ENCODE measurements at places on chromosomes 12 and 14.

GRCh38 chr12:15808652-15809051 lies 19.5 kb upstream of the EPS8 start:
- DNase-seq, result no peak

DNA sequence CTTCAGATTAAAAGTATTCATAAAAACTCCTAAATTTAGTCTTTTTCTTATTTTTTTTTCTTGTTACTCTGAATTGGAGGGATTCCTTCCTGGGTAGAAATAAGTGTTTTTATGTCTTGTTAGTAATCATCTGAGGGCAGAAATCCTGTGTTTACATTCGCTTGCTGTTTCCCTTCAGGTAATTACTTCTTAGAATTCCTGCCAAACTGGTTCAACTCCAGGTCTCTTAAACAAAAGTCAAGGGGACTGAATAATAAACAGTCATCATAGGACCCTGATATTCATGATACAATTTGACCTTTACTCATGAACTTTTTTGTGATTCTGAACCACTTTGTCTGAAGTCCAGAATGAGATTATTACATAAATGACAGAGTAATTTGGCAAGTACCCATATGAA lies 843.9 kb downstream of the FLRT2 start:
- no peak for DNase-seq

DNA sequence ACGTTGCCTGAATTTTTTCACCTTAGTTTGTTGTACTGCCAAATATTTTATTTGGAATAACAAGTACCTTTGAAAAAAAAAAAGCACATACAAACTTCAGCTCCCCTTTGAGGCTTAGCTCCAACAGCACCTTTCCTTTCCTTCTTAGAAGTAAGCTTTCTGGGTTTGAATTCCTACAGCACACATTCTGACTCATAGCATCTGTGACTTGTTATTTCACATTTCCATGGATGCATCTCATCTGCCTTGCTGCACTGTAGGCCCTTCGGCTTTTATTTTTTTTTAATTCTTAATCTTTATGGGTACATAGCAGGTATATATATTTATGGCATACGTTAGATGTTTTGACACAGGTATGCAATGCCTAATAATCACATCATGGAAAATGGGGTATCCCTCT lies 7.2 kb downstream of the LGALS3 start:
- no peak for DNase-seq

GRCh38 chr14:78182722-78183121 lies 12.5 kb downstream of the NRXN3 start:
- no peak for DNase-seq

GRCh38 chr14:82362452-82362851 lies 828.8 kb upstream of the SEL1L start:
- no peak for DNase-seq

- DNase-seq, result no peak
These were observed 4.7 kb upstream of the TMEM229B start for GRCh38 chr14:67493092-67493717.

GRCh38 chr12:11823043-11823442 lies 173.6 kb downstream of the ETV6 start:
- no peak for DNase-seq

GRCh38 chr12:104219361-104219892 lies 3.8 kb downstream of the TXNRD1 start:
- DNase-seq, result no peak

- no peak for DNase-seq
These were observed 319.8 kb downstream of the CEP128 start for GRCh38 chr14:80621701-80622100.

DNA sequence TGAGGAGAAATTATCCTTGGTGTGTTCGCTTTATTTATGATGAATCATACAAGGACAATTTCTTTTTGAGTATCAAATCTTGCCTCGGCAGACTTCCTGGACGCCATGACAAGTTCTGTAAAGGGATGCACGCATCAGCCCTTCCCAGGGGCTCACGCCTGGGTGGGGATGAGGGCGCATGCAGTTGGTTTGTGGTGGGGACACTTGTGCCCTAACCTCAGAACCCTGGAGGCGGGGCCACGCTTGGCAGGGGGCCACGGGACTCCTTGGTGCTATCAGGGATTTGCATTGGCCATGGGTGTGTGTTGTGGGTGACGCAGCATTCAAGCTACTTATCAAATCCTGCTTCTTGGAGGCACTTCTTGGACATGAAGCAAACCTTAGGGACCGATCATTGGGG lies 143.8 kb upstream of the RTL1 start:
- DNase-seq, result no peak

DNA sequence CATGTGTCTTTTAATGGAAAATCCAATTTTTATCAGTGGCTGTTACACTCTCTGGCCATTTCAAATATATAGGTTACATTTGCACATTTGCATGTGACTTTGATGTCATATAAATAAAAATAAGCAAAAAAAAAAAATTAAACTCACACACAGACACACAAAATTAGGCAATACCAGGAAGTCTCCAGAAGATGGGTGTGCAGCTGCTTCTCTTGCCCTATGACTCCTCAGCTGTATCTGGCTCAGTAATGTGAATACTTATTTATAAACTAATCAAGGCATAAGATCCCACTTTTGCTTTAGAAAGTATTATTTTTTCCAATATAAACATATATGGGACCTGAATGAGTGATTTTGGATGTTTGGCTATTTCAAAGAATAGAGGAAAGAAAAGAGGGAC lies 461.1 kb downstream of the LRIG3 start:
- DNase-seq, result no peak

DNA sequence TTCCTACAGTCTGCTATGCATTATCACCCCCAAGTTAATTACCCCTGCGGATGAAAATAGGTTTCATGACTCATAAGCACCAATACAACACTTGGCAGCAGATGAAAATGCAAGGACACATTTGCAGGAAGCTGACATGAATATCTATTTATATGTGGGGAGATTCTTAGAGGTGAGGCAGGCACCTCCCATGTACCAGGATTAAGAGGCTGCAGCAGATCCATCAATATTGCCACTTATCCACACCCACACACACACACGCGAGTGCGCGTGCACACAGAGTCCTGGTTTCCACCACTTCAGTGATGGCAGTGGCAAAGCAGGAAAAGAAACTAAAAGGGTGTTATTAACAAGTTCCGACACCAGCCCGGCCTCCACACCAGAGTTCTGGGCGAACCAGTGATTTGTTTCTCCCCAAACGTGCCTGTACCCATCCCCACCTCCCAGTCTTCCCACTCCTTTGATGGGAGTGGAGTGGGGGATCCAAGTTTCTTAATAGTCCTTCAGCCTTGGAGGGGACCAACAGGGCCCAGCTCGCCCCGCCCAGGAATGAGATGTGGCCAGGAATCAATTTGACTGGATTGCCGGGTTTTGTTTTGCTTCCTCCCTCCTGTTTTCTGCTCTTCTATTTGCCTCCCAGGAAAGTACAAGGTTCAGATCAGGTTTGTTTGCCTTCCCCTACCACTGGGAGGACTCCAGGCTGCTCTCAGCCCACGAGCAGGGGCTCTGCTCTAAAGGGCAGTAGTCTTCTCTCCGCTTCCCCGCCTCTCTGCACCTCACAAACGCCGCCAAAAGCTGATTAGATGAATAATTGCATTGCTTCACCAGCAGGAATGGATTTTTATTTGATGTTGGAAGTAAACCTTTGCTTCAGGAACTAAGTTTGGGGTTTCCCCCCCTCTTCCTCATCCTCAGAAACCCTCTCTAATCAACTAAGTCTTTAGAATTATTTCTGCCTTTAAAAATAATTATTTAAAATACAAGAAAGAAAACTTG lies 5.2 kb downstream of the IRF2BPL start:
- peak; percentile 51 for DNase-seq

GRCh38 chr12:90074086-90074485 lies 365.4 kb upstream of the ATP2B1 start:
- no peak for DNase-seq

- DNase-seq, result no peak
These were observed 133.5 kb upstream of the HIF1A start for GRCh38 chr14:61561657-61562276.

DNA sequence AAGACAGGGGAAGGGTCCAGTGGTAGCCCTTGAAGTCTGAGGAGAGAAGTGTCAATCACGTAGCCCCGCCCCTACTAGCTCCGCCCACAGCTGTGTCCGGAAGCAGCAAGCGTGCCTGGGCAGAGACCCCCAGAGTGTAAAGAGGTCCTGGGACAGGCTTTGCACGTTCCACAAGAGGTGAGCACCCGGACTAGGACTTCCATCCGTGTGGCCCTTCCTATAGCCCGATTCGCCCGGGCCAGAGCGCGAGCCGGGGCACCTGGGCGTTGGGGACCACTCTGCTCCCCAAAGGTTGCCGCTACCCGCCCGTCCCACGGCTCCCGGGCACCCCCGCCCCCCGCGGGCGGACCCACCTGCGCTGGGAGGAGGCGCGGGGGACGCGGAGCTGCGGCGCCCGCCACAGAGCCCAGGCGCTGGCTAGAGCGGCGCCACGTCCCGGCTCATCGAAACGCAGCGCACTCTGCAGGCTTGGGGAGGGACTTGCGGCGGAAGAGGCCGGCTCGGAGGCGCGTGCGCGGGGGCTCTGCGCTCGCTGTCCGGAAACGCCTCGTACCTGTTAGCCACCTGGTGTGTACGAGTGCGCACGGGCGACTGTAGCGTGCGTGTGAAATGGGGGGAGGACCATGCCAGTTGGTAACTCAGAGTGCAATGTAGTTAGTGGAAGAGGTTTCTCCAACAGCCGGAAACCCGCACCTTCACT lies at the start of gene RABGGTA:
RABGGTA (minus strand) TSS at position 464 of the 700 bp plus-strand sequence. CDS start 482 bp downstream, outside the sequence.
- DNase-seq, result peak; percentile 87
